Mesothelial cell of epicardium (in vitro differentiated cells): ENCODE measurements at places on chromosomes 16 and 17. TPM values are rescaled to one million over a fixed set of nuclear protein-coding genes. Genes with fewer than 3 reads are reported as not detected.

PIP4K2B gene
- 73.5 to 81.1 TPM (median 76.0 TPM) in 3 replicates for total RNA-seq

- no peaks in the 10 kb centered on the region for H3K27me3 ChIP-seq
- peak overlapping the region; percentile 61 for H3K27ac ChIP-seq
- no peak for DNase-seq
Measured at GRCh38 chr17:17104494-17104893, 62.2 kb downstream of the MPRIP start.

KRT38 gene
- total RNA-seq, result not detected in 3 replicates

GRCh38 chr17:19549746-19550623, 16.3 kb downstream of the SLC47A1 start:
- H3K4me3 ChIP-seq, result no peak overlapping the region
- no peak for DNase-seq
- no peaks in the 10 kb centered on the region for H3K36me3 ChIP-seq
- H3K27me3 ChIP-seq, result peaks cover 2% of the 10 kb centered on the region

NEUROD2 gene
- total RNA-seq, result 0.09 TPM in 1 of 3 replicates, not detected in the others
